ENCODE measurements at places on chromosomes 12 and 14. TPM values are rescaled to one million over a fixed set of nuclear protein-coding genes. Genes with fewer than 3 reads are reported as not detected.

- no peak for DNase-seq
Measured at GRCh38 chr12:124888260-124888659, 24.6 kb upstream of the SCARB1 start.

DNA sequence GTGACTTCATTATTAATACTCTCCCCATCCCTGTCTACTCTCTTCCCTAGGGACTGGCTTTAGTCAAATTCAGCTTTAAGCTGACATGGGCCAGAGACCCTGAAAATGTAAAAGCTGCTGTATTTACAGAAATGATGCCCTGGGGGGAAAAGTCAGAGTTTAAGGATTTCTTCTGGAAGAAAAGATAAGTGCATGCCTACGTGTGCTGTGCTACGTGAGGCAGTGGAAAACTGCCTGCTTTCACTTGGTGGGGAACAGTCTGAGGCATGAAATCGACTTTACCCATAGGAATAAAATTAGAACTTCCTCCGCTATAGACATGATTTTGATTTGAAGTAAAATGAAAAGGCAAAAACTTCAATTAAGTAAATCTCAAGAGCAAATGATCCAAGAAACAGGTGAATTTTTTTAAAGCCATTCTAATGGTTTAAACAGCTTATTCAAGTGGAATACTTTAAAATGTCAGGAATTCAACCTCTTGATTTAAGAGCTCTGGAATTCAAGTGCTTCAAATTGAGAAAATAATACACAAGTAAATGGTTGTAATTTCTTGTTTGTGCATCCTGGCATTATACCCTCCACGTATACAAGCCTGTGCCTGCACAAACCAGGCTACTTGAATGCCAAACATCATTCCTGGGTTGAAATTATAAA lies 168.5 kb downstream of the FOXN3 start:
- DNase-seq = no peak

DNA sequence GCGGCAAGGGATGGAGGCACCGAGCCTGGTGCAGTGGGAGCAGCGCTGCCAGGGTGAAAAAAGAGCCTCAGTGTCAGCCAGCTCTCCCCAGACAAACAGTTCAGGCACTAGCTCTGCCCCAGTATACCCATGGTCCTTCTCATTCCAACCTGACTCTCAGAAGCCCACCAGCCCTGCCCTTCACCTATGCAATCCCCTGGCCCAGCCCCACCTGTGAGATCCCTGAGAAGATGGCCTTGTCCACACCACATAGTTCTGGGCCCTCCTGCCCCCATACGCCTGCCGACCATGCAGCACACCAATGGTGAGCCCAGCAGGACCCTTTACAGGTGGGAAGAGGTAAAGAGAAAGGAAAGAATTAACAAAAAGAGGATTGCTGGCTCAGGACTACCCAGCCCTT lies 6.5 kb downstream of the KMT2D start:
- no peak for DNase-seq

DNA sequence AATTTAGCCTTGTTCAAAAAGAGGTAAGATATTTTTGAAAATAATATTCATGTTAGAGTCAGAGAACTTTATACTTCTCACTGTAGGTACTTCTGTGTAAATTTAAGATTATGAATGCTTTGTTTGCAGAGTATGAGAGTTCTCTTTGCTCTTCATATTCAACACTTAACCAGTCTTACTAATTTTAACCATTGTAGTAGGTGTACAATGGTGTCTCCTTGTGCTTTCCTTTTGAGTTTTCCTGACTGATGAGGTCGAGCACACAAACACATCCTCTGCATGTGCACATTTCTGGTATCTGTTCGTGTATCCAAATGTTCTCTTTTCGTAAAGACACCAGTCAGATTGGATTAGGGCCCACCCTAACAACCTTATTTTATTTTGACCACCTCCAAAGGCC lies 45.8 kb downstream of the MIA2 start:
- DNase-seq = no peak

DNA sequence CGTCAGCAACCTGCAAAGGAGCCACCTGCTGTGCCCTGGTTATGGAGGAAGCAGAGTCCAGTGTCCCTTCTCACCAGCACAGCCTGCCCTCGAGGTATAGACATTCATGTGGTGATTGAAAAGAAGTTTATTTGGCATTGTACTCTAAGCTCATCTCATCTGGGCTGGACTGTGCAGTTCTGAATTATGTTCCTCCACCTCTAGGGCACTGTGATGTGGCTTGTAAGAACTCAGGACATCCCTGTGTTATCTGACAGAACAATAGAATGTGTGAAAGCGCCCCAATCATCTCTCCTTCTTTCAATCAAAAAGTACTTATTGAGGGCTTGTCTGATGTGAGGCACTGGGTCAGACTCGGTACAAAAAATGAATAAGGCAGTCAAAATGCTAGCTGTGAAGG lies 140.1 kb downstream of the DHRS2 start:
- no peak for DNase-seq

GRCh38 chr14:105051182-105052109 lies 13.8 kb downstream of the GPR132 start:
- DNase-seq = no peak

GRCh38 chr12:75944097-75944904 lies 87.3 kb downstream of the PHLDA1 start:
- DNase-seq = peak; percentile 43

DNA sequence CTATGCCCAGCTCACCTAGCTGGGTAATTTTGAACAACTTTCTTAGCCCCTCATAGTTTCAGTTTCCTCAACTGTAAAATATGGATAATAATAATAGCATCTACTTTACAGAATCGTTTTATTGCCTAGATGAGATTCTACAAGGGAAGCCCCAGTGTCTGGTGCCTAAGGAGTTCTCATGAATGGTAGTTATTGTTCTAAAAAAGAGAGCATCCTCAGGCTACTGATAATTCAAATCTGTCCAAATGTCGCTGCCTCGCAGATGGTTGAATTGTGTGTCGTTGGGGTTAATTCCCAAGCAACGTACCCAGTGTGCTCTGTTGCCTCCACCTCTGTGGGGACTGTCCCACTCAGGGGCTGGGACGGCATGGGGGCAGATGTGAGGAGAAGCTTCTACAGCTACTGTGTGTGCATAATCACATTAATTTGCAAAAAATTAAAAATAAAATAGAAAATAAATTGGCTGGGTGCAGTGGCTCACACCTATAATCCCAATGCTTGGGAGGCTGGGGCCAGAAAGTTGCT lies 71.6 kb upstream of the CEP83 start:
- DNase-seq = no peak

- no peak for DNase-seq
Measured at GRCh38 chr12:97398704-97399103, 63.9 kb upstream of the RMST start.

DNA sequence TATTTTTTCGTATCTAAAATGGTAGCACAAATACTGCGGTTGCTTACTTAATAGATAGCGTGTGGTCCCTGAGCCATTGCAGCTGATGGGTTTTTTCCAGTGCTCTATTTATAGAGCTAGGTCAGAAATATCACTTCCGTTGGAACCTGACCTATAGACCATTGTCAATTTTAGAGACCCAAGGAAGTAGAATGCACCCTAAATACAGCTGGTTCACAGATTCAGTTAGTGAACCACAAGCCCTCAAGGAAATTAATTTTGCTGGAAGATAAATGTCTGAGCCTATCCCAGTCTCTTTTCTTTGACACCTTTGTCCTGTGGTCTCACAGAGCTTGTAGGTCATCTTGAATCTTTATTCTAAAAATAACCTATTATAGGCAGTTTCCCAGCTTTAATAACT lies 391.0 kb downstream of the ZFP36L1 start:
- DNase-seq = no peak

DNA sequence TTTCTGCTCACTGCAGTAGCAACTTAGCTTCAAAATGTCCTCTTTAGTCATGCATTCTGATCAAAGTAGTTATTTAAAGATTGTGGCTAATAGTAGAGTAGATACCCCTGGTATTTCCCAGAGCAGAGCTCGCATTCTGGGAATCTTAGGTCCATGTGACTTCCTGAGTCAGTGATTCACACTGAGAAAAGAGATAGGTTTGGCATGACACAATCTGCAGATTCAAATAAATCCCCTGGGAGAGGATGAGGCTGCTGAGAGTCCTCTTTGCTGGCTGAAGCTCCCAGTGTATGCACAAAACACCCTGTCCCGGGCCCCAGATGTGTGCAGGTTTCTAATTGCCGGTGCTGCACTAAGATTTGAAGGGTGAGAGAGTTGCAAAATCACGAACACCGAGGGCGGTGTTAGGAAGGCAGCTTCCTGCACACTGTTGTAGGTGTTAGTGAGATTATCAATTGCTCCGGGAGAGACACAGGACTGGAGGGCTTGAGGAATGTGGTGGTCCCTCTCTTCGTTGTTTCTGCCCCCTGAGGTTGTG lies 233.2 kb downstream of the NRXN3 start:
- no peak for DNase-seq

GRCh38 chr12:116771651-116772050 lies 33.5 kb downstream of the RNFT2 start:
- DNase-seq = no peak

- DNase-seq = no peak
Measured at GRCh38 chr12:45849289-45849688, 119.8 kb downstream of the ARID2 start.

GRCh38 chr12:111757361-111758119 lies 9.2 kb upstream of the ALDH2 start:
- no peak for DNase-seq

GRCh38 chr12:124774054-124774461 lies 89.6 kb downstream of the SCARB1 start:
- DNase-seq = no peak

- no peak for DNase-seq
Measured at GRCh38 chr12:87756111-87756510, 273.1 kb downstream of the C12orf50 start.

- DNase-seq = no peak
Measured at GRCh38 chr14:75967866-75968265, 13.9 kb downstream of the TGFB3 start.

DNA sequence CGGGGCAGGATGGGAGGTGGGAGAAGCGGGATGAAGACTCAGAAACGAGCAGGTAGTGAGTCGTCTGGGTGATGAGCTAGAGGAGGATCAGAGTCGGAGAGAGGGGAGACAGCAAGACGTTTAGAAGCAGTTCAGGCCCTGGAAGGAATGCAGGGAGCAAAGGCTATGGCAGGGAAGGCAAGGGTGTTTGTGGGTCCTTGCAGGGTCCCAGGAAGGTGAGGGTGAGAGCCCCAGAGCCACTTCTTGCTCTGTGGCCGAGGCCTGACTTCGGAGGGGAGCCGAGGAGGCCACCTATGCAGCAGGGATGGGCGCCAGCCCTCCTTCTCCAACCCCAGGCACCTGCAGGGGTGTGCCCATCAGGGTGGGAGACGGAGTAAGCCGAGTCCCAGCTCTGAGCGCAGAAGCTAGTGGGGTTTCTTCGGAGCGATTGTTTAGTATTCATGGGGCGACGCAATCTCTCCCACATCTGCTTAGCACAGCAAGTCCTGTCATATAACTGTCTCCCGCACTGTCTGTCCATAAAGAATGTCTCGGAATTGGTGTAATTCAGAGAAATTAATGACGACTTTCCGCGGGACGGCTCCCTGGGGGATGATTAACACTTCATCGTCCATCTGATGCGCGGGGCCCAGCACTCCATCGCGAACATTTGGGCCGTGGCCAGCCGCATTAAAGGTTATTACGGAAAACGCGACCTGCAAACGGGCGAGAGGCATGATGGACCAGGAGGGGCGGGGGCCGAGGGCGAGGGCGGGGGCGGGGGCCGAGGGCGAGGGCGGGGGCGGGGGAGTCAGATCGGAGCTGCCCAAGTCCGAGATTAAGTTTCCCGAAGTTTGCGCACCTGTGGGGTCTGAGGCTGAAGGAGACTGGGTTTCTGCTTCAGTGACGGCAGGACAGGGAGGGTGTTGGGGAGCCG lies 12.2 kb upstream of the CALCOCO1 start:
- DNase-seq = no peak

- DNase-seq = no peak
Measured at GRCh38 chr12:91893476-91893875, 252.2 kb downstream of the BTG1 start.

DNA sequence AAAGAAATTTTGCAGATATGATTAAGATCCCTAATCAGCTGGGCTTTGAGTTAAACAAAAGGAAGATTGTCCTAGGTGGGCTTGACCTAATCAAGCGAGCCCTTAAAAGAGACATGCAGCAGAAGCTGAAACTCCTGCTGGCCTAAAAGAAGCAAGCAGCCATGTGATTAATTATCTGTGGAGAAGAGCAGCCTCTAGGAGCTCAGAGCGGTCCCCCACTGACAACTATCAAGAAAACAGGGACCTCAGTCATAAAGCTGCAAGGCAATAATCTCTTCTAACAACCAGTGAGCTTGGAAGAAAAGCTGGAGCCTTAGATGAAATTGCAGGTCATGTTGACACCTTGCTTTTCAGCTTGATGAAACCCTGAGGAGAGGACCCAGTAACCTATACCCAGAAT lies 288.9 kb upstream of the CLEC14A start:
- no peak for DNase-seq

GRCh38 chr12:26798640-26799039 lies 34.4 kb downstream of the ITPR2 start:
- no peak for DNase-seq

DNA sequence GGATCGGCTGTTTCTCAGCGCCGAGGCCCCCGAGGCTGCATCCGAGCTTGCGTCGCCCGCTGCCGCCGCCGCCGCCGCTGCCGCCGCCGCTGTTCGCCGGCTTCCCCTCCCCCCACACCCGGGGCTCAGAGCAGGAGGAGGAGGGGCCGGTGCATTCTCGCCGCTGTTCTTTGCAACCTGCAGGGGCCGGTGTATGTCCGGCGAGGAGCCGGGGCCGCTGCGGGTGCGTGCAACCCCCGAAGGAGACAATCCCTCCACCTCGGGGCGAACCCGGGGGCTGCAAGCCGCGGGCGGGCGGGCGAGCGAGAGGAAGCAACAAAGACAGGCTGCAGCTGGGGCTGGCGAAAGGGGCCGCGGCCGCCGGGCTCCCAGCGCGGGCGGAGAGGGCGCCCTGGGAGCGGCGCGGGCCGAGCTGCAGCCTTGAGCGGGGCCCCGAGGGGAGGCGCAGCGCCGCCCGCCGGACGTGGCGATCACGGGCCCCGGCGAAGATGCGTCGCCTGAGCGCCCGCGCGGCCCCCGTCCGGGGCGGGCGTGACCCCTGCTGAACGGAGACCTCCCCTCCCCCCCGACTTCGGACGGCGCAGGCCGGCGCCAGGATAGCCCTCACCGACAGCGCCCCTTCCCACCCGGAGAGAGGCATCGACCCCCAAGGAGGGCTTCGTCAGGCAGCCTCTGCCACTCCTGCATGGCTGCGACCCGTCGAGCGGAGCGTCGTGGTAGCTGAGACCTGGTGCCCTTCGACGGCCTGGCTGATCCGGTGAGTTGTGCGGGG lies 702 bp downstream of the FAM222A start:
- peak; percentile 62 for DNase-seq

GRCh38 chr12:131131077-131131807 lies 177.5 kb downstream of the ADGRD1 start:
- no peak for DNase-seq

The BHLHE41 gene
- polyA plus RNA-seq = not detected

The ZNF385A gene
- 2.7 TPM for polyA plus RNA-seq

The LRRC10 gene
- not detected for polyA plus RNA-seq

The FGF6 gene
- not detected for polyA plus RNA-seq

The SLC5A8 gene
- polyA plus RNA-seq = not detected

The MLF2 gene
- 165 TPM for polyA plus RNA-seq

The LHX5 gene
- not detected for polyA plus RNA-seq

The KRT6C gene
- not detected for polyA plus RNA-seq

The EPYC gene
- not detected for polyA plus RNA-seq

The FAM222A gene
- polyA plus RNA-seq = not detected
